ENCODE measurements at places on chromosomes 2 and 18. TPM values are rescaled to one million over a fixed set of nuclear protein-coding genes. Genes with fewer than 3 reads are reported as not detected.

ZNF516 gene
- total RNA-seq = 19.3 TPM

MRO gene
- total RNA-seq = not detected

EDAR gene
- 4.8 TPM for total RNA-seq

EHD3 gene
- total RNA-seq = 43.4 TPM

STON1 gene
- total RNA-seq = 2.4 TPM

COL6A3 gene
- 23.0 TPM for total RNA-seq

GBX2 gene
- total RNA-seq = not detected

HAAO gene
- 4.1 TPM for total RNA-seq

INPP1 gene
- total RNA-seq = 68.7 TPM

C1GALT1C1L gene
- 0.16 TPM for total RNA-seq

PIEZO2 gene
- total RNA-seq = 0.76 TPM

ALK gene
- total RNA-seq = 0.04 TPM

NAT8 gene
- total RNA-seq = not detected

HOXD10 gene
- total RNA-seq = 0.24 TPM

TMEM198 gene
- 1.2 TPM for total RNA-seq

TUBA3E gene
- not detected for total RNA-seq

PLCL1 gene
- 0.20 TPM for total RNA-seq

HOXD9 gene
- total RNA-seq = 1.1 TPM

DPP4 gene
- 0.56 TPM for total RNA-seq

RTP5 gene
- not detected for total RNA-seq

SPATA3 gene
- total RNA-seq = not detected

MRPS5 gene
- total RNA-seq = 39.5 TPM

GKN2 gene
- total RNA-seq = not detected

IL36RN gene
- 64.1 TPM for total RNA-seq

POU3F3 gene
- not detected for total RNA-seq

MATN3 gene
- 0.56 TPM for total RNA-seq

ABHD1 gene
- not detected for total RNA-seq

PID1 gene
- total RNA-seq = 1.2 TPM

RTKN gene
- total RNA-seq = 18.3 TPM

SP9 gene
- not detected for total RNA-seq

PRADC1 gene
- total RNA-seq = 19.0 TPM

CDKL4 gene
- total RNA-seq = 0.28 TPM

UGT1A10 gene
- total RNA-seq = 6.9 TPM

KCTD1 gene
- total RNA-seq = 70.0 TPM

TTC31 gene
- total RNA-seq = 10.5 TPM

RUFY4 gene
- total RNA-seq = 0.12 TPM

DSC1 gene
- total RNA-seq = 0.52 TPM

IL18RAP gene
- total RNA-seq = 0.64 TPM

SFT2D3 gene
- total RNA-seq = 3.6 TPM

CD207 gene
- not detected for total RNA-seq

BCL11A gene
- total RNA-seq = 43.0 TPM

FOXD4L1 gene
- total RNA-seq = 0.16 TPM

DSG1 gene
- 33.7 TPM for total RNA-seq

SLC9A4 gene
- 0.08 TPM for total RNA-seq

SERPINB12 gene
- total RNA-seq = 0.60 TPM

HOXD12 gene
- not detected for total RNA-seq

CCT4 gene
- total RNA-seq = 109 TPM

MAP3K19 gene
- not detected for total RNA-seq

DUSP2 gene
- total RNA-seq = 1.8 TPM

RASGRP3 gene
- total RNA-seq = 4.3 TPM

FABP1 gene
- total RNA-seq = not detected

MPP4 gene
- total RNA-seq = not detected

C2orf80 gene
- not detected for total RNA-seq

Measured in esophagus mucosa (tissue), 1 donor.